ENCODE measurements at places on chromosomes 7 and 10. TPM values are rescaled to one million over a fixed set of nuclear protein-coding genes. Genes with fewer than 3 reads are reported as not detected.

CALML3 gene
- not detected for total RNA-seq

MEIG1 gene
- total RNA-seq, result not detected

BAMBI gene
- 0.16 TPM for total RNA-seq

CADPS2 gene
- not detected for total RNA-seq

HOXA13 gene
- not detected for total RNA-seq

- DNase-seq, result no peak
Observed at GRCh38 chr10:15227611-15228372, 59.3 kb upstream of the NMT2 start.

GRCh38 chr7:148241700-148242293, 348.8 kb upstream of the C7orf33 start:
- no peak for DNase-seq

- DNase-seq, result peak; percentile 51
Observed at GRCh38 chr10:96229568-96230030, 41.8 kb downstream of the BLNK start.

- DNase-seq, result no peak
Observed at GRCh38 chr7:150379441-150380379, 580 bp downstream of the ZNF775 start.

DNA sequence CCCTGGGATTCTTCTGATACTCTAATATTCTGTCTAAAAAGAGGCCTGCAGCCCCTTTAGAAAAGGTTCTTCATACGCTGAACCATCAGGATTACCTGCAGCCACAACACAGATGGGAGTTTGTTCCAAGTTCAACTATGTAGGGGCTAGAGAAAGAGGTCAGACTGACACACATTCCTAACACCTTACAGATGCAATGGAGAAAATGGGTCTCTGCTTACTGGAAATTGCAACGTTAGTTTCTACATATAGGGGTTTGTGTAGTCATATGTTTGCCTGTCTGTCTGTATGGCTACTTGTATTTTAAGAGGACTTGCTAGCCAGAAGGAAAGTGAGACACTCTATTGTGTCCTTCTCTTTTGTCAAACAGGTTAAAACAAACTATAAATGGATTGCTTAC, 618.5 kb downstream of the INHBA start:
- no peak for DNase-seq

DNA sequence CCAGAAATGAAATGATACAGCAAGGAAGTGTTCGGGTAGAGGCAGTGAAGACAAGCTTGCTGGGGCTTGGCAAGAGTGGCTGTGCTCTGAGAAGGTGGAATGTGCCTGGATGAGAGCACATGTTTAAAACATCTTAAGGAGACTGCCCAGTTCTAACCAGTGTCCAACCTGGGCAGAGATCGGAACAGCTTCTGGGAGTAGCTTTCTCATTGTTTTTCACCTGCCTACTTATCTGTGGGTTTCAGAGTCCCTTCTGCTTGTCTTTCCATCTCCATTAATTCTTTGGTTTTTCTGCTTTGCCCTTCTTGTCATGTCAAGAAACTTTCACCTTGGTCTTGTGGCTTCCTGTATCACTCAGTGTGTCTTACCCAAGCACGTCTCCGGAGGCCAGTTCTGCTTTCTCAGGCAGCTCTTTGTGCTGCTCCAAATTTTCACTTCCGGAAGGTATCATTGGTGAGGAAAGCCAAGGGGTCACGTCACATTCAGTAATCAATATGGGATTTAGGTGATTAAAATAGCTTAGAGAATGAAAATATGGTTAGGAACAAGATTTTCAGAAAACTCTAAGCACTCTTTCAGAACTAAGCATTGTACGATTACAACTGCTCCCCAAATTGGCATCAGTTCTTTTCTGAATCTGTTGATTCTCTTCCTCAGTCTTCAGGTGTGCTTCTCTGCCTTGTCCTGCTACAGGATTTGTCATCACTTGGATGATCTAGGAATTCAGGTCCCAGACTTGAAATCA, 5.5 kb upstream of the LAMB4 start:
- DNase-seq, result peak; percentile 27

DNA sequence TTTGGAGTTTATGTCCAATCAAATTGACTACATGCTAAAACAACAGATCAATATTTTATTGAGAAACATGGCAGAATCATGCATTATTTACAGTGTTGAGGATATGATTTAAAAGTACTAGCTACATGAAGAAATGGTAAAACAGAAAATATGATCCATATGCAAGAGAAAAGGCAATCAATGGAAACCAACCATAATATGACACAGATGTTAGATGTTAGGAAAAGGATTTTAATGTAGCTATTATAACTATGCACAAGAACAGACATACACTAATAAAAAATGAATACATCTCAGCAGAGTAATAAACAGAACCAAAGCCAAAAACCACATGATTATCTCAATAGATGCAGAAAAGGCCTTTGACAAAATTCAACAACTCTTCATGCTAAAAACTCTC, 166.2 kb upstream of the CACNA2D1 start:
- no peak for DNase-seq

GRCh38 chr10:132360766-132361447, 28.9 kb downstream of the LRRC27 start:
- no peak for DNase-seq

DNA sequence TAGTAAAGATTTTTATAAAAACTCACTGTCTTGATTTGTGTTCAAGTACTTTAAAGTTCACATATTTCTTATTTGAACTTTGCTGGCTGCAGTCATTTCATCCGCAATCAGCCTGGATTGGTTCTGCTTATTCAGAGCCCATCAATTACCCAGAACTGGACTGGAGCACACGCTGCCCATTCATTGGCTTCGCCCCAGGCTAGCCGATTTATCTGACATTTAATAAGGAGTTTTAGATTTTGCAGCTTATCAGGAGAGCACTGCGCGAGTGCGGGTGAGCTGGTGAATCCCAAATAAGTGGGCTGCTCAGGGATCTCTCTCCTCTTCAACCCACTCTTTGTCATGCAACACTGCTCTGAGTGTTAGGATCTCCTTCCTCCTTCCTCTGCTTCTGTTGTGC, 166.0 kb upstream of the GPR26 start:
- DNase-seq, result no peak

- DNase-seq, result no peak
Observed at GRCh38 chr10:110666673-110667072, 22.5 kb downstream of the RBM20 start.

DNA sequence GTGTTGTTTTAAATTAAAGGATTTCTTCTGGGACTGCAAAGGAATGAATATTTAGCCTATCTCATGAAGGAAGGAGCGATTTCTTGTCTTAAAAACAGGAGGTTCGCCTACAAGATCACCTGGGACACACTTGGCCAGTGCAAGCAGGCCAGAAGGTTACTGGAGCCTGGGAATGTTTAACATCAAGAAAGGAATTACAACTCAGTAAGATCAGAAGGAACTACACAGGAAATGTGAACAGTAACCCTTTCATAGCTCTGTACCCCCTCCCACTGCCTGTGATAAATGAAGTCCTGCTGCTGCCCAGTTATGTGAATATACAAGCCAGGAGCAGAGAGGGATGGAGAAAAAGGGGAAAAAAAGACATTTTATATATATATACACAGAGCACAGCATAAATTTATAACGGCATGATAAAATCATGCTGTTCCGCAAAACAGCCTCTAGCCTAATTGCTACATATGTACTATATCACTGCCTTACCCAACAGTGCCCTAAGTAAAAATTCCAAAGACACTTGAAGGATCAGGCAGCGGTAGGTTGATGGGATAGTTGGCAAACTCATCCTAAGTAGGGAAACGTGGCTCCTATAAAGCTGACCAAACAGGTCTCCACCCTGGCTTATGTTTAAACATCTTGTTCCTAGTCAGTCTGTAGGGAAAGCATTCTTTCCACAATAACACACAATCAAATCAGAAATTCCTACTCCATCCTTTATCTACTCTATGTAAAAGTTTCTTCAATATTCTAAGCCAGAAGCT, 63.8 kb downstream of the ZNF438 start:
- no peak for DNase-seq

GRCh38 chr10:26696786-26697162, 727 bp upstream of the PDSS1 start:
- DNase-seq, result no peak

GRCh38 chr10:105328503-105329133, 687.5 kb downstream of the SORCS3 start:
- no peak for DNase-seq

GRCh38 chr7:98205162-98205845, 5.9 kb upstream of the BHLHA15 start:
- DNase-seq, result no peak

- no peak for DNase-seq
Observed at GRCh38 chr7:92769394-92769699, 67.0 kb downstream of the CDK6 start.

GRCh38 chr10:49505076-49505475, 33.8 kb downstream of the ERCC6 start:
- DNase-seq, result no peak

DNA sequence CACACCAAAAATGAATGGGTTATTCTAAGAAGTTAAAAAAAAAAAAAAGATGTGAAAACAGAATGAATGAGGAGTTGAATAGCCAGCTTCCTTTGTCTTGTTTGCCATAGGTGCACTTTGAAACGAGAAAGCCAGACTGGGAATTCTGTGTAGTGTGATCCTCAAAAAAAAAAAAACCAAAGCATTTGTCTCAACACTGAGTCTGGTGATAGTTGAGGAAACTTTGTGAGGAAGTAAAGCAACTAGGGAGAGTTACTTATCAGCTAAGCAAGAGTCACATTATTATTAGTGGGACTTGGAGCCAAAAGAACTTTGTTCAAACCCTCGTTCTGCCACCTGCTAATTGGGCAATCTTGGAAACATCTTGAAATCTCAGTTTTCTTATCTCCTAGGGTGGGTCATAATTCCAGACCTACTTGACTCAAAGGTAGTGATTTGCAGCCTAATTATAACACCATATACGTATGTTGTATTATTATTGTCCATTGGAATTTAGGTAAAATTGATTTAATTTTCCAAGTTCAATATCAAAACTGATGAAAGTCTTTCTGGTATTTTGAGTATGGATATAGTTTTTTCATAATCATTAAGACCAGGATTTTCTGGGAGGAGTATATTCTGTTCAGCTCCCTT, 99.8 kb upstream of the GJD4 start:
- DNase-seq, result no peak

All from activated T-helper 2 cell treated with anti-CD3 and anti-CD28 coated beads, Interferon-gamma antibody, Interleukin-2, Interleukin-4, amounts not matched to agents 10 μg/mL and 5 μg/mL and 100 μg/mL, durations not matched to agents 14 hours and 24 hours and 36 hours (primary cell).